NCI-H446 treated with DMSO at 0.1 percent for 48 hours (cell line): ENCODE measurements at places on chromosomes 6 and 20.

DNA sequence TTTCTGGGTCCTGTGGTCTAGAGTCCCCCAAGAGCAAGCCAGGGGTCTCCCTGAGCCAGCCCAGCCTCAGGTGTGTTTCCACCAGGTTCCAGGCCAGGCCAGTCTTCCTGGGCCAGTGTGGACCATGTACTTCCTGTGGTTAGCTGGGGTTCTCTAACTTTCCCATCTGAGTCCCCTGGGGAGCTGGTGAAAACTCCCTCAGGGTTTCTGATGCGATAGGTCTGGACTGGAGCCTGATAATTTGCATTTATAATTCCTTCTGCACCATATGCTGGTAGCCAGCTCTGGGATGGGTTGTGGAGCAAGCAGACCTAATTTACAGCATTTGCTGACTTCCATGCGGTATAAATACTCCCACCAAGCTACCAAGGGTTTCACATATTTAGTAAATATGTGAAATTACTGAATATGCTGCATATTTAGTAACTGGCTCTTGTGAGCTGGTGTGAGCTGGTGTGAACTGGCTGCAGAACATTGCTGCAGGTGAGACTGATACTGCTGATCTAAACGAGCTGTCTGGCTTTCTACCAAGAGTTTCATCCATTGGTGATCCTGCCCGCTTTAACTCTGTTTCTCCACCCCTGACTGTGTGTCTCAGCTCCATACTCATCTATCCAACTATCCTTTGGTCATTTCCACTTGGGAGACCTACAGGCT is 62.6 kb downstream of the RIN2 start:
- DNase-seq: no peak

GRCh38 chr6:143961886-143962878 is 45.9 kb downstream of the PLAGL1 start:
- DNase-seq: no peak

GRCh38 chr6:11153447-11153846 is 41.9 kb upstream of the ERVFRD-1 start:
- no peak for DNase-seq

DNA sequence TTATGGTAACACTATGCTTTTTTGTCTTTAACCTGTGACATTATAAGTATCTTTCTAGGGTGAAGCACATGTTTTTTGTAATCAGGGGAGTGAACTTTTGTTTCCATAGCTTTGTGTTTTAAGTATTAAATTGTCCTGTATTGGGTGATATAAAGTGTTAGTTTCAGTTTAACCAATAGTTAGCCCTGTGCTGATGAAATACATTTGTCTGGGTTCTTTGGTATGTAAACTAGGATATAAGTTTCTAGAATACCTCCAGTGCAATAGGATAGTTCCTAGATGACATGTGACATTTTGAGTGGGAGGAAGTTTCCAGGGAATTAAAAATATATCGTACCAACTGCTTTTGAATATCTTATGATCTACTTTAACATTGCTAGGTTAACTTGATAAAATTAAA is 611.0 kb upstream of the MARCKS start:
- no peak for DNase-seq

- no peak for DNase-seq
These were observed 126.1 kb downstream of the OR2B2 start for GRCh38 chr6:27786048-27786447.

DNA sequence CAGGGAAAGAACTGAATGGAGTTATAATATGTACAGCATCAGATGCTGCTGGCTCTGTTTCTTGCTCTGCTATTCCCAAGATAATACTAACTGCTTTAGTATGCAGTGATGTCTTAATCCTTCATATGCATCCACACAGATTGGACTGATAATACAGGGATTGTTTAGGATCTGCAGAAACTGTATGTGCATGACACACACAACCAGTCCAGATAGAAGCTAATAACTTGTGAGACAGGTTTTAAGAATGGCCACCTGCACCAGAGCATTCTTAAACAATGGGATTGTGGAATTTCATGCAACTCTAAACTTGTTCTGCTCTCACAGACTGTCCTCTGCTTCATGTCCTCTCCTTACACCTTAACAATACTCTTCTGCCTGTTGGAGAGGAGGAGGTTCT is 90.9 kb downstream of the SPTLC3 start:
- no peak for DNase-seq

DNA sequence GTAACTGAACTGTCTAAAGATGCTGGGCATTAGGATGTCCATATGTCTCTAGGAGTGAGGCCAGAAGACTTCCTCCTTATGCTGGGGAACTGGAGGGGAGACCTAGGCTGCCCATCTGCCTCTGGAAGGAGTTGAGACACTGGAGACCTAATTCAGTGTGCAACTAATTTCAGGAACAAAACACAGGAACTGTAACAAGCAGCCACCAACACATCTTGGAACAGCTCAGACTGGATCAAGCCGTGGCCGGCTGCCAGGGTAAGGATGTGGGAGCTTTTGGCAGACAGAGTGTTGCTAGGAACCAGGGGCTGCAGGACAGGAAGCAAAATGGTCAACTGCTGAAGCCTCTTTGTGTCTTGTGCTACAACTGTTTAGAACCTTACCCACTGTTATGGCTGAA is 16.4 kb upstream of the MAS1 start:
- no peak for DNase-seq

DNA sequence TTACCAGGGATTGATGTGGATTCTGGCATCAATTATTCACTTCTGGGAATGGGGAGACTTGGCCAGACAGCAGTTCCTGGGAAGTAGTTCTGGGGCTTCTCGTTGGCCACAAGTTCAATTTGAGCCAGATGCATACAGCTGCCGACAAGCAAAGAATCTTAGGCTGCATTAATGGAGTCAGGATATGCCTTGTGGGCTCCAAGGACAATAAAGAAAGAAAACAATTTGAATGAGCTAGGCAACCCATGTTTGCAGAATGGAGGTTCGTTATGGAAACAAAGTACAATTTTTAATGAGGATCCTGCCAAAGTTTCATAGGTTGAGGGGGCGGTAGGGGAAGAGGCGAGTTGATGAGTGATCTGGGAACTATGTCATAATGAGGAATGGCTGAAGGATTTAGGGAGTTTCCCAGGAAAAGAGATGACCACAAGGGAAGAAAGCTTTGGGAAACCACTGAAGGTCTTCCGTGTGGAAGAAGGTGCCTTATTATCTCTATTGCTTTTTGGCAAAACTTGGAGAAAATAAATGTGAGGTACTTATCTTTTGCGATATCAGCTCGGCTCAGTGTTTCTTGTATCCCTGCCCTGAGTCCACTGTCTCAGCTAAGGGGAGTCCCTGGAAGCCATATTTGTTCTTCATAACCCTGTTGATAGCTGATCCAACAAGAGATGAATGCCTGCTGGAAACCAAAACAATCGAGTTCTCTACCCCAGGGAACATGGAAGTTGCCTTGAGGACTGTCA is 181.0 kb upstream of the ZNF217 start:
- no peak for DNase-seq
